ENCODE measurements at places on chromosomes 4 and X. TPM values are rescaled to one million over a fixed set of nuclear protein-coding genes. Genes with fewer than 3 reads are reported as not detected.

The RAB33A gene
- 0.20 TPM for total RNA-seq

The EVC2 gene
- total RNA-seq, result 1.8 TPM

The SAGE1 gene
- not detected for total RNA-seq

The ARHGAP6 gene
- 0.56 TPM for total RNA-seq

The ZNF275 gene
- total RNA-seq, result 1.6 TPM

The SYTL5 gene
- 3.9 TPM for total RNA-seq

The PGM2 gene
- total RNA-seq, result 114 TPM

The H2BW2 gene
- not detected for total RNA-seq

The PAK3 gene
- total RNA-seq, result 0.28 TPM

The REPS2 gene
- total RNA-seq, result 0.88 TPM

The TBX22 gene
- not detected for total RNA-seq

The FAT4 gene
- total RNA-seq, result 1.4 TPM

The UCHL1 gene
- total RNA-seq, result 2.1 TPM

The CNKSR2 gene
- not detected for total RNA-seq

DNA sequence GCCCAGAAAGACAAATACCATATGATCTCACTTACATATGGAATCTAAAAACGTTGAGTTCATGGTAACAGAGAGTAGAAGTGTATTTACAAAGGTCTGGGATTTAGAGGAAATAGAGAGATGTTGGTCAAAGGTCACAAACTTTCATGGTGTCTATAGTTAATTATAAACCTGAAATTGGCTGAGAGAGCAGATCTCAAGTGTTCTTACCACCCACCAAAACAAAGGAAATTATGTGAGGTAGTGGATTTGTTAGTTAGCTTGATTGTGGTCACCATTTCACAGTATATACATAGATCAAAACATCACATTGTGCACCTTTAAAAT is 186.8 kb downstream of the NWD2 start:
- no peak for ATAC-seq

GRCh38 chrX:68995780-68996551 is 167.1 kb downstream of the EFNB1 start:
- ATAC-seq, result no peak

GRCh38 chrX:88991583-88992132 is 244.6 kb downstream of the CPXCR1 start:
- ATAC-seq, result no peak

GRCh38 chr4:145786261-145786660 is 106.3 kb downstream of the C4orf51 start:
- no peak for ATAC-seq

- no peak for ATAC-seq
Observed at GRCh38 chr4:64713256-64713840, 304.1 kb upstream of the TECRL start.

- ATAC-seq, result peak; percentile 57
Observed at GRCh38 chrX:3346501-3347259, at the start of gene MXRA5. TSS of gene MXRA5 (minus strand) at chrX:3346652. CDS start at chrX:3343833, 2,819 bp downstream.

- ATAC-seq, result peak; percentile 81
Observed at GRCh38 chr4:52833941-52834525, 28.1 kb upstream of the RASL11B start.

DNA sequence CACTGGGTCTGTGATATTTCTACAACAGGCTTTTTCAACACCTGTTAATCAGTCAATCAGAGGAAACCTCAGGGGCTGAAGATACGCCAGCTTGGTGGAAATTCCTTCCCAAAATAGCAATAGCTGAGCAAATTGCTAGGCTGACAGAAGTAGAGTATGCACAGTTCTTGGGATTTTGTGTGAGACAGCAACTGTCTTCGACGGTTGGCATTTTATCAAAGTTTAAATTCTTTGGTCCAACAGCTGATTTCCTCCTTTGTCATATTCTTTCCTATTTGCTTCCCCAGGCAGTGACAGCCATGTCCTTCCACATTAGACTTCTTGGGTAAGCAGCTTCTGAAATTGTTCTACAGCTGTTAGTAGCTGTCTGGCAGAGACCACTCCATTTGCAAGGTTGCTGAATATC is 8.0 kb upstream of the PALLD start:
- ATAC-seq, result no peak

- no peak for ATAC-seq
Observed at GRCh38 chr4:151865312-151865711, 104.5 kb upstream of the GATB start.

DNA sequence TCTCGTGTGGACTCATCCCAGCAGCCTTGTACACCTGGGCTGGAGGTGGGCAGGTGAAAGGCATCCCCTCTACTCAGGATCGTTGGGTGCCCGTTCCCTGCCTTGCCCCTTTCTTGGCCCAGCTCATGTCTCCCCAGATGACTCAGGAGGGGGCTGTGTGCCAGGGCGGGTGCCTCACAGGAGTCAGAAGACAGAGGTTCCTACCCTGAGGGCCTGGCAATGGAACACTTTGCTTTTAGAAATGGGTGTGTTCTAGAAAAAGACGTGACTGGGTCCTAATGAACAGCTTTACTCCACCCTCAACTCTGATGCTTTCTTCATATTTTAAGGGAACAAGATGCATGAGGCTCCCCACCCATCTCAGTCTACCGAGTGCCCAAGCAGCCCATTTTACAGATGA is 22.5 kb upstream of the TRIM2 start:
- peak; percentile 85 for ATAC-seq

DNA sequence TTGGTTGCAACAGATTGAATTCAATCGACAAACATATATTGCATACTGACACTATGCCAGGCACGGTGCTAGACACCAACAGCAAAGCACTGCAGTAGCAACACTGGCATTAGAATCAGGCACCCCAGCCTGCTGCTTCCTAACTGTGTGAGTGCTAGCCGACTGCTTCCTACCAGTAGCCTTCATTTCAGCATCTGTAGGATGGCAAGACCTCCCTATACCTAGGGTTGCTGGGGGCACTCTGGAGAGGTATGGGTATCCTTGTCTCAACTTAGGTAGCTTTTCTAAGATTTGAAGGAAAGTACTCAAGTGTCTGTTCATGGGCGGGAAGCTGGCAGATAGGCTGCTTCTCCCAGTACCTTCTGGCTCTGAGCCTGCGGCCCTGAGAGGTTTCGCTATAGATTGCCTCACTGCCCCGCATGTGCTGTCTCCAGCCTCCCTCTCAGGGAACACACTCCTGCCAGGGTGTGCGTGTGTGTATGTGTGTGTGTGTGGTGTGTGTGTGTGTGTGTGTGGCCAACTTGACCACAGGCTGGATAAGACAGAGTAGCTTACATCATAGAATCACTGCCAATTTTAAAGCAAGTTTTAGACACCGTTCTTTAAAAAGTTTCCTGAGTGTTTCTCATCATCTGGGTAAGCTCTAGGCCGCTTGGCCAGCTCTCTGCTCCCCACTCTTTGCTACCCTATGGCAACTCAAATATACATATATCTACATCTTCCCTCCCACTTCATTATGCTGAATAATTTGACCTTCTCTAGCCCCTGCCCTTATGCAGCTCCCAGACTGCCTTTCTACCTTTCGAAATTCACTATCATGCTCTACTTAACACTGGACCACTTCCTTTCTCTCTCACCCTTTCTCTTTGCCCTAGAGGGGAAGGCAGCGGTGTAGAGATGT is 97.0 kb upstream of the PJA1 start:
- ATAC-seq, result no peak

GRCh38 chr4:189001971-189002450 is 862.8 kb downstream of the TRIML1 start:
- no peak for ATAC-seq

GRCh38 chr4:99803566-99804101 is 13.0 kb upstream of the DAPP1 start:
- ATAC-seq, result no peak

GRCh38 chrX:24023972-24024669 is 2.9 kb downstream of the KLHL15 start:
- no peak for ATAC-seq

- ATAC-seq, result no peak
Observed at GRCh38 chrX:69189576-69190371, 24.5 kb upstream of the PJA1 start.

DNA sequence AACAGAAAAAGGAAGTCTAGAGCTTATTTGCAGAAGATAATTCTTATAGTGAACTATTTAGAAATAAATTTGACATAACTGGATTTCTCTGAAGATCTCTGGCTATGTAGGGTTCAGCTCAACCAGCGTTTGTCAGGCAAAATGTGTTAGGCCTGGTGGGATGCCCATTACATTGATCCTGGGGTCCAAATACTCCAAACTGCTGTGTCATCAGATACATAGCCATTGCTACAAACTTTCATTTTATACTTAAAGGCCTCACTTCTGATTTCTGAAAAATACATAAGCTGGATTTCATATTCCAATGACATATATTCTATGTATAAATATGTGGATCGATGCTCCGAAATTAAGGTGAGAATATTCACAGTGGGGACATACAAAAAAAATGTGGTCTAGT is 1958.9 kb upstream of the TENM3 start:
- no peak for ATAC-seq

DNA sequence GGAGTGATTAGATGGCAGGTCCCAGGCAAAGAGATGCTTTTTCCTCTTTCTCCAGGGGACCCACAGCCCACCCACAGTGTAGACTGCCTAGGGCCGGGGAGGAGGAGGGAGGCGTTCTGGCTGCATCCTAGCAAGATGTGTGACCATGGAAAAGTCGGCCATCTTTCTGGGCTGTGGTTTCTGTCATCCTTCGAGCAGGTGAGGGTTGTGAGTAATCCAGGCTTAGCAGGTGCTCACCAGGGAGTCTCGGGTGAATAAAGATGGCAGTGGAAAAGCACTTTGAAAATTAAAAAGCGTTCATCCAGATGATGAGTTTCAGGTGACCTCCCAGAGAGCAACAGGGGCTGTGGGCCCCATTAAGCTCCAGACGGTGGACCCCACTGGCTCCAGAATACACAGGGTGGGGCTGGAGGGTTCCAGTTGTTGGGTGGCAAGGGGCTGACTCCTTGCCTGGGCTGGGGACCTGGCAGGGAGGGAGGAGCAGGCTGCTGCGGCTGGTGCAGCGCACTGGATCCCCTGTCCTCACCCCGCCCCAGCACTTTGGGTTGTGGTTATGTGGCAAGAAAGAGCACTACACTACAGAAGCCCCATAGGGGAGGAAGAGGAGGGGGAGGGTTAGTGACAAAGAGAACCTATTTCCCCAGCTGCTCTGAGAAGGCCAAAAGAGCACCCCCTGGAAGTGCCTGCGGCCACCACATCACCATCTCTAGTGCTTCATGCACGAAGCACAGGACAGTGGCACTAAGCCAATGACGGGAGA is 23.7 kb downstream of the ELF4 start:
- peak; percentile 36 for ATAC-seq

DNA sequence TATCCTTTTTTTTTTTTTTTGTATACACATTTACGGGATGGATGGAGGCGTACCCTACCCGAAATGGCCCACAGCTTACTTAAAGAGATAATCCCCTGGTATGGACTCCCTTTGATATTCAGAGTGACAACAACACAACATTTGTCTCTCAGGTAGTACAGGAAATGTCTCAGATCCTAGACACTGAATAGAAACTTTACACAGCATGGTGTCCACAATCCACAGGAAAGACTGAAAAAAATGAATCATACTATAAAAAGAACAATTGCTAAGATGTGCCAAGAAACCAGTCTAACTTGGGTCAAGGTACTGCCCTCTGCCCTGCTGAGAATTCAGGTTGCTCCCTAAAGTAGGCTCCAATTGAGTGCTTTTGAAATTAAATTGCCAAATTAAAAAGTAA is 100.8 kb upstream of the LANCL3 start:
- peak; percentile 36 for ATAC-seq

- peak; percentile 76 for ATAC-seq
Observed at GRCh38 chr4:7803992-7804755, 135.5 kb downstream of the AFAP1 start.

GRCh38 chr4:5166377-5166776 is 115.1 kb downstream of the STK32B start:
- no peak for ATAC-seq

DNA sequence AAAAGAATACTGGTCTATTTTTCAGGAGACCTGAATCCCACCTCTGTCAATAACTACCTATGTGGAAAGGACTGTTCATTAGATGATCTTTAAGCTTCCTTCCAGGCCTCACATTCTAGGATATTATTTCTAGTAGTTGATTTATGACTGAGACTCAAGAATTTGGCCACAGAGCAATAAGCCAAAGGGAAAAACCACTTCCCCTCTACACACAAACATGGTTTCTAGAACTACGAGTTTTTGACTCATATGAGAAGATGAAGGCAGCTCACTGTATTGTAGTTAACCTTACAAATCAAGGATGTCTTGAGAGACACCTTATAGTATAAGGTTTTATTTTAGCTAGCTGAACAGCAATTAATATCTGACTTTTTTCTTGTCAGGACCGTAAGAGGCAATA is 36.9 kb upstream of the GDPD2 start:
- ATAC-seq, result no peak

DNA sequence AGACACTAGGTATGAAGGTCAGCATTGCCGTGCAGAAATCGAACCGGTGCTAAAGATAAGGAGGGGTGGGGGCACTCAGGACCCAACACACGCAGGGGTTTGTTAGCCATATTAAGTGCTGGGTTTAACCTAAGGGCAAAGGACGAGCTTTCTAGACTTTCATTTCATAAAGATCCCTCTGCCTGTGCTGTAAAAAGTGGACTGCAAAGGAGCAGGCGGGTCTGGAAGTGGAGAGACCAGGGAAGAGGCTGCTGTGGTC is 1.3 kb downstream of the CASP3 start:
- ATAC-seq, result no peak

GRCh38 chr4:147049946-147050345 is 104.3 kb upstream of the TTC29 start:
- ATAC-seq, result no peak

DNA sequence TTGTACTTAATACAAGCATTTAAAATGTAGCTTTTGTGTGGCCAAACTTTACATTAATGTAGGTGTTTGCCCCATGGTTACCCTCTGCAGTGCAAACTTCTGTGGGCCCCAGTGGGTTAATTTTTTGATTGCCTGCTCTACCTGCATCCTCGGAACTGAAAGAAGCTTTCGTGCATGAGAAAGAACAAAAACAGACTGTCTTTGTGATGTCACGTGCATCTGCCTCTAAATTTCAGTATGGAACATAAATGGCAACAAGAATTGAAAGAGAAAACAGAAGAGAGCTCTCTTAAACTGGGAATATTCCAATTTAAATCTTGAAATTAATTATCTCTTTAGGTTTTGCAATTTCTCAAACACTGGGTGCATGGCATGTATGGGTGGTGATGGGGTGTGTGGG is 182.4 kb upstream of the LCORL start:
- no peak for ATAC-seq

GRCh38 chr4:133997436-133997835 is 204.2 kb downstream of the PABPC4L start:
- no peak for ATAC-seq

- no peak for ATAC-seq
Observed at GRCh38 chrX:63934791-63935190, 149.8 kb upstream of the ARHGEF9 start.

DNA sequence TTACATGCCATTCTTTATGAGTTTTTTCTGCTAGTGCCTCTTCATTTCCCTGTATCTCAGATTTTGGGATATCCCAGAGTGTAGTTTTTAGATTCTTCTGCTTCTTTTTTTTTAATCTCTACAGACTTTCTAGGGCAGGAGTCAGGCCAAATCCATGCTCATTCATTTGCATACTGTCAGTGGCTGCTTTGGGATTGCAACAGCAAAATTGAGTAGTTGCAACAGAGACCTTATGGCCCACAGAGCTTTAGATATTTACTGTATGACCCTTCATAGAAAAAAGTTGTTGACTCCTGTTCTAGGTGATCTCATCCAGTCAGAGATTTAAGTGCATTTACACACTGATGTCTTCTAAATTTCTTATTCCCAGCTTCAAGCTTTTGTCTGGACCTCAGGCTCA is 35.3 kb downstream of the ARFIP1 start:
- no peak for ATAC-seq
